ENCODE measurements at places on chromosomes 6 and 20. TPM values are rescaled to one million over a fixed set of nuclear protein-coding genes. Genes with fewer than 3 reads are reported as not detected.

The AARS2 gene
- 10.6 TPM for total RNA-seq

The C2 gene
- total RNA-seq: 8.9 TPM

The ELOVL2 gene
- total RNA-seq: 2.4 TPM

The CALHM4 gene
- total RNA-seq: not detected

The SH3BGRL2 gene
- 7.9 TPM for total RNA-seq

The WFDC6 gene
- not detected for total RNA-seq

The EGFL8 gene
- 7.8 TPM for total RNA-seq

The RGS17 gene
- 0.05 TPM for total RNA-seq

The SNAI1 gene
- total RNA-seq: 0.73 TPM

The MUC21 gene
- total RNA-seq: not detected

The TFAP2B gene
- 0.03 TPM for total RNA-seq

The PDE7B gene
- total RNA-seq: 18.7 TPM

The UBD gene
- total RNA-seq: not detected

The TFAP2D gene
- total RNA-seq: not detected

The ARFGAP1 gene
- 28.8 TPM for total RNA-seq

All from Right ventricle myocardium inferior (tissue), 1 donor.